Thoracic aorta endothelial cell (primary cell): ENCODE measurements at places on chromosomes 5 and 9. TPM values are rescaled to one million over a fixed set of nuclear protein-coding genes. Genes with fewer than 3 reads are reported as not detected.

The GPR150 gene
- total RNA-seq = 0.27 and 0.29 TPM in 2 replicates

The SLC6A3 gene
- total RNA-seq = not detected in 2 replicates

The TAF11L3 gene
- total RNA-seq = not detected in 2 replicates

The ZBED3 gene
- total RNA-seq = 3.8 and 4.7 TPM in 2 replicates

The MYO10 gene
- 131 and 155 TPM in 2 replicates for total RNA-seq
